ENCODE measurements at places on chromosomes 2 and 18.

- no peak for DNase-seq
Observed at GRCh38 chr18:73891572-73892421, 255.8 kb downstream of the FBXO15 start.

- DNase-seq = no peak
Observed at GRCh38 chr18:62399781-62400308, 74.7 kb downstream of the TNFRSF11A start.

DNA sequence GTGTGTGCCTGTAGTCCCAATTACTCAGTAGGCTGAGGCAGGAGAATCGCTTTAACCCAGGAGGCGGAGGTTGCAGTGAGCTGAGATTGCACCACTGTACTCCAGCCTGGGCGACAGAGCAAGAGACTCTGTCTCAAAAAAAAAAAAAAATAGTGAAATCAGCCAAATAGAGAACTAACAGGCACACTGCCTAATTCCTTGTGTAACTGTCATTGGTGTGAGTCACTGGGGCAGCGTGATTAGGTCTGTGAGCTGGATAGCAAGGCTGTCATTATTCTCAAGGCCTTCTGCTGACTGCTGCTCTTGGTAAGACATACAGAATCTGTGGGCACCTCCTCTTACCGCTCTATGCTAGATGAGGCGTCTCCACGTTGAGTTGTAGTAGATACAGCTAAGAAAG lies 270.3 kb downstream of the NEDD4L start:
- DNase-seq = no peak

GRCh38 chr18:79935925-79936324 lies 15.5 kb downstream of the SLC66A2 start:
- no peak for DNase-seq

- DNase-seq = no peak
Observed at GRCh38 chr2:171346723-171347557, 86.8 kb downstream of the METTL8 start.

DNA sequence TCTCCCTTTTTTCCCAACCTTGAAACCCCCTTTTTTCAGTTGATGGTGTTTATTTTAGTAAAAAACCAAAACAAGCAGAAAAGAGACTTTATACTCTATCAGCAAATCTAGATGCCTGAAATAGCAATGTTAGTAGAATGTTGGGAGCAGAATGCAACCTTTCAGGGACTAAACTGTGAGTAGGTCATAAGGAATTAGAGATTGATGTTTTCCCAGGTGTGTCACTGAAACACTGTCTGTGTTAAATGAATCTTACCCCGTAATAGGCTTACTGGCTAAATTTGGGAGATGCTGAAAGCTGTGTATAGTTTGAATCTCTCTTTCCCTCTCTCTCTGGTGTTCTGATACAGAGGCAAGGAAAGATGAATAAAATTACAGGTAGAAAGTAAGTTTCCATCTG lies 43.8 kb downstream of the AGFG1 start:
- no peak for DNase-seq

DNA sequence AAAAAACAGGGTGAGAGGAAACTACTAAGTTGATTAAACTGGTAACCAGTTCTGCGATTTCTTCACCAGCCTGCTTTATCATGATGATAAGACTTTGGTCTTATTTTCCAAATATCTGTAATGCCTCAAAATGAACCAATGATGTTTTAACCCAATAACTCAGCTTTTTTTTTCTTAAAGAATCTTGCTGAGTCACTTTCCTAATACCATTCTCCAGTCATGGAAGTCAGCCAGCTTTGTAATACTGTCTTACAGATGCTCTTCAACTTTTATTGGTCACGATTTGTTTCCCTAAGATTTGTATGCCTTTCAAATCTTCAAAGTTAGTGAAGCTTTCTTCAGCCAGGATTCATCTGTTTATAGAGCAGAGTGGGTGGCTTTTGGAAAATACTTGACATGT lies 47.7 kb upstream of the SMIM21 start:
- DNase-seq = no peak

- no peak for DNase-seq
Observed at GRCh38 chr2:30488012-30488659, 41.1 kb downstream of the LCLAT1 start.

- peak; percentile 4 for DNase-seq
Observed at GRCh38 chr2:217610401-217610814, 392.4 kb downstream of the TNS1 start.

- peak; percentile 95 for DNase-seq
Observed at GRCh38 chr2:44167908-44168680, 581 bp upstream of the PPM1B start.

- no peak for DNase-seq
Observed at GRCh38 chr18:8828300-8828699, 122.9 kb downstream of the MTCL1 start.

DNA sequence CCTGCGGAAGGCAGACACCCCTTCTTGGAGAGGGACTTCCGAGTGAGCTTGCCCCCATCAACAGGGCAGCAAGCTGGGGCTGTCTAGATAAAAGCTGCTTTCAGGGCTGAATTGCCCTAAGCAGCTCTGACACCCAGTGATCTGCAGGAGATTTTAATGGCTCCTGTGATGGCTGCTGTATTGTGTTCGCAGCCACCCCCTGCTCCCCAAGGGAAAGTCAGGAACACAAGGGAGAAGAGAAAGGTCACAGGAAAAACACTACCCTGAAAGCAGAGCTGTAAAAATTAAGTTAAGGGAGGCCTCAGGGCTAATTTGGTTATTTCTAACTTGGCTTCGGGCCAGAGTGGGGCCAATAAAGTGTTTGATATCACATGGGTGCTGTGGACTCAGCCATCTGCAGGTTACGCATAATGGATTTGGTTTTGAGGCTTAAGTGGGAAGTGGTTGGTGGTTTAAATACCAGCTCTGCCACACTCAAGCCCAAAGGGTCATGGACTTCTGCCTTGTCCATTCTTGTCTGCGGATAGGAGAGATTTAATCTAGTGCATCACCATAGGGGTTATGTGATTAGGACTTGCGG lies 147.6 kb downstream of the CLIP4 start:
- DNase-seq = no peak

- no peak for DNase-seq
Observed at GRCh38 chr18:57015451-57015850, 131.4 kb upstream of the BOD1L2 start.

- no peak for DNase-seq
Observed at GRCh38 chr2:46645681-46646162, 166.4 kb downstream of the TMEM247 start.

DNA sequence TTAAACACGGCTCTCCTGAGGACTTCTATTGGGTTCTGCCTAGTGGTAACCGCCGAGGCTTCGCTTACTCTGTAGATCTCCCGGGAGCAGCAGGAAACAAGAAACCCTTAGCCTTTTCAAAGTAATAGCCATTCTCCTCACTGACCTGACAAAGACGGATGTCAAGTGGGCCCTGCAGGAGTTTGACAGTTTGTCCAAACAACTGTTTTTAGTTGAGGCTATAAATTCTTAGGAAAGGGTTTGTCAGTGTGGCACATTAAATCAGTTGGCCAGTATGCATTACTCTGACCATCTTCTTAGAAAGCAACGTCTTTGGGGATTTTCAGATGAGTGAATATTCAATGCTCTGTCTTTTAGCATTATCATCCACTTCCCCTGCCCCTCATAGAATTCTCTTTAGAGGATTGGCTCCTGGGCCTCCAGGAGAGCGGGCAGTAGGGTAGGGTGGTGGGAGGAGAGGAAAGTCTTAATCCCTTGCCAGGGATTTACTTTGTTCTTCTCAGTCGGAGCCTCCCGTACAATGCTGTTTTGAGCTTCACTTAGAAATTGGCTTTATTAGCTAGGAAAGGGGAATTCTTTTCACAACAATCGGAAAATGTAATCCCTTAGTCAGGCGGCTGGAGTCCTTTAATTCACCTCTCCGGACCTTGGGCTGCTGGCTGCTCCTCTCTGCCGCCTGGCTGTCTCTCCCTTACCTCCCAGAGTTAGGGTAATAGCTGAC lies 13.3 kb upstream of the C18orf32 start:
- DNase-seq = no peak

GRCh38 chr2:64846177-64846576 lies 143.0 kb upstream of the SLC1A4 start:
- no peak for DNase-seq

- no peak for DNase-seq
Observed at GRCh38 chr2:61433606-61434005, 37.3 kb downstream of the USP34 start.

- DNase-seq = no peak
Observed at GRCh38 chr2:130390460-130391057, 34.7 kb downstream of the PTPN18 start.

- no peak for DNase-seq
Observed at GRCh38 chr2:149743842-149744448, 156.4 kb upstream of the MMADHC start.

- DNase-seq = no peak
Observed at GRCh38 chr18:48867978-48868377, 82.8 kb downstream of the SMAD7 start.

GRCh38 chr2:240505910-240506309 lies 51.9 kb downstream of the ANKMY1 start:
- DNase-seq = no peak

DNA sequence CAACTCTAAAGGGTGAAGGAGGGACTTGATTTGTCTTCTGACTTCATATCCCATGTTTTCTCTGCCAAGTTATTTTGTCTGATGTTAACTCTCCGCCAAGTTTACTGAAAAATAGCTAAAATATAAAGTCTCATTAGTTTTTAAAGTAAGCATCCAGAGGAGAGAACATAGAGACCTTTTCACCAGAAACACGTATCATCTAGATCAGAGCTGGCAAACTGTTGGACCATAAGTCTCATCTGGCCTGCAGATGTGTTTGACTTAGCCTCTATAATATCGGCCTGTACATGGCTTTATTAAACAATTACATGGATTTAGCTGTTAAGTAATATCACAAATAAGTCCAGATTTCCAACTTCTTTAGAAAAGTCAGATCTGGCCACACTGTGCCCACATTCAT lies 182.6 kb downstream of the PLCL1 start:
- no peak for DNase-seq

GRCh38 chr18:78363556-78364387 lies 615.8 kb upstream of the SALL3 start:
- DNase-seq = no peak

GRCh38 chr2:36615222-36615621 lies 17.3 kb upstream of the FEZ2 start:
- DNase-seq = no peak

- no peak for DNase-seq
Observed at GRCh38 chr2:43727634-43728014, 46.2 kb upstream of the DYNC2LI1 start.

DNA sequence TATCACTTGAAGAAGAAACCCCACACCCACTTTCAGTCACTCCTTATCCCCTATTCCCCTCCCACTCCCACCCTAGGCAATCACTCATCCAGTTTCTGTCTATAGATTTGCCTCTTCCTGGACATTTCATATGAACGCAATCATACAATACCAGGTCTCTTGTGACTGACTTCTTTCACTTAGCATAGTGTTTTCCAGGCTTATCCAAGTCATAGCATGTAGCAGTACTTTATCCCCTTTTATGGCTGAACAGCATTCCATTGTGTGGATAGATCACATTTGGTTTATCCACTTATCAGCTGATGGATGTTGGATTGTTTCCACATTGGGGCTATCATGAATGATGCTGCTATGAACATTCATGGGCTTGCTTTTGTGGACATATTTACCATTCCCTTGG lies 6.6 kb downstream of the CFAP221 start:
- DNase-seq = no peak

DNA sequence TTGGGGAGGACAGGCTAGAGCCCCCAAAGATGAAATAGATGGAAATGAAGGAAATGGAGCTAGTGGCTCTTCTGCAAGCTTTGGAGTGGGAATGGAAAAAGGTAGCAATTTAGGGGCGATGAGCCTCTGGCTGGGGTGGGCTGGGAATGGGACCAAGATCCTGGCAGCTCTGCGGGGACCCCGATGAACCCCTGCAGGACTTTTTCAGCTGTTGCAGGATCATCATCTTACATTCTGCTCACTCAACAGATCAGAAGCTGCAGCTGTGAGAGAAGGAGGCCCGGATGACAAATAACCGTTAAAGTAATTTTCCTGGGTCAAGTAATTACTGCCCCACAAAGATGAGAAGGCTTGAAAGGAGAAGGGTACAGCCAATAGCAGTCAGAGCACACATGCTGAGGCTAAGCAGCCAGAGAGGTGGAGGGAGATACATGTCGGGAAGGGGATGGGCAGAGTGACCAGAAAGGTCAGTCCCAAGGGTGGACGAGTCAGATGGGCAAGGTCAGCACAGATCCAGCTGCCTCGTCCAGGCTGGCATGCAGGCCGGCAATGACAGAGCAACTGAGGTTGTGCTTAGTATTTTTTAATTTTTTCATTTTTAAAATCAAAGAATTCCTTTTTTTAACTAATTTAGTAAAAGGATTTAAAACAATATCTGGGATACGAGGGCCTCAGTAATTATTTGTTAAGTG lies 245.0 kb upstream of the RAB6C start:
- DNase-seq = no peak
